ENCODE measurements at places on chromosomes 7 and 10.

- no peak for DNase-seq
Measured at GRCh38 chr10:23604613-23605012, 165.7 kb downstream of the OTUD1 start.

DNA sequence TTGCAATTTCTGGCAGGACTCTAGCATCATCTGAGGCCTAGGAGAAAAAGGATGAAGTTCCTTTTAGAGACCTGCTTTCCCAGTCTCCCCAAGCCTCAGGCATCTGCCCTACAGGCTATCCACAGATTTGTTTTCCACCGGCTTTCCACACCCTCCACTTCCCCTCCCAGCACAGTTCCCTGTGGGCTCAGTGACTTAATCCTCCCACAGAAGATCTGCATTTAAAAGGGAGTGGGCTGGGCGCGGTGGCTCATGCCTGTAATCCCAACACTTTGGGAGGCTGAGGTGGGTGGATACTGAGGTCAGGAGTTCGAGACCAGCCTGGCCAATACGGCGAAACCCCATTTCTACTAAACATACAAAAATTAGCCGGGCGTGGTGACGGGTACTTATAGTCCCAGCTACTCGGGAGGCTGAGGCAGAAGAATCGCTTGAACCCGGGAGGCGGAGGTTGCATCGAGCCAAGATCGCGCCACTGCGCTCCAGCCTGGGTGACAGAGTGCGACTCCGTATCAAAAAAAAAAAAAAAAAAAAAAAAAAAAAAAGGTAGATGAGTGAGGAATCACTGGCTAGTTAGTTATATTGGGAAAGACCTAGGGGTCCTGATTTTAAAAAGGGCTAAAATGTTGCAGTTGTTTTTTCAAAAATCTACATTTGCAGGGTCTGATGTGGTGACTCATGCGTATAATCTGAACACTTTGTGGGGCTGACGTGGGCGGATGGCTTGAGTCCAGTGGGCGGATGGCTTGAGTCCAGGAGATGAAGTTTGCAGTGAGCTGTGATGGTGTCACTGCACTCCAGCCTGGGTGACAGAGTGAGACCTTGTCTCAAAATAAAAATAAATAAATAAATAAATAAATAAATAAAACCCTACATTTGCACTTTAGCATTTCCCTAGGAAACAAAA is 119.5 kb downstream of the BAMBI start:
- no peak for DNase-seq

- no peak for DNase-seq
Measured at GRCh38 chr10:116184512-116184794, 88.6 kb downstream of the GFRA1 start.

GRCh38 chr7:20839987-20840386 is 53.3 kb upstream of the SP8 start:
- no peak for DNase-seq

GRCh38 chr10:46077141-46077554 is 31.1 kb upstream of the MSMB start:
- DNase-seq, result no peak

GRCh38 chr7:150876817-150877526 is 24.7 kb downstream of the AOC1 start:
- DNase-seq, result peak; percentile 7

- no peak for DNase-seq
Measured at GRCh38 chr7:37796138-37796775, 52.1 kb upstream of the NME8 start.

DNA sequence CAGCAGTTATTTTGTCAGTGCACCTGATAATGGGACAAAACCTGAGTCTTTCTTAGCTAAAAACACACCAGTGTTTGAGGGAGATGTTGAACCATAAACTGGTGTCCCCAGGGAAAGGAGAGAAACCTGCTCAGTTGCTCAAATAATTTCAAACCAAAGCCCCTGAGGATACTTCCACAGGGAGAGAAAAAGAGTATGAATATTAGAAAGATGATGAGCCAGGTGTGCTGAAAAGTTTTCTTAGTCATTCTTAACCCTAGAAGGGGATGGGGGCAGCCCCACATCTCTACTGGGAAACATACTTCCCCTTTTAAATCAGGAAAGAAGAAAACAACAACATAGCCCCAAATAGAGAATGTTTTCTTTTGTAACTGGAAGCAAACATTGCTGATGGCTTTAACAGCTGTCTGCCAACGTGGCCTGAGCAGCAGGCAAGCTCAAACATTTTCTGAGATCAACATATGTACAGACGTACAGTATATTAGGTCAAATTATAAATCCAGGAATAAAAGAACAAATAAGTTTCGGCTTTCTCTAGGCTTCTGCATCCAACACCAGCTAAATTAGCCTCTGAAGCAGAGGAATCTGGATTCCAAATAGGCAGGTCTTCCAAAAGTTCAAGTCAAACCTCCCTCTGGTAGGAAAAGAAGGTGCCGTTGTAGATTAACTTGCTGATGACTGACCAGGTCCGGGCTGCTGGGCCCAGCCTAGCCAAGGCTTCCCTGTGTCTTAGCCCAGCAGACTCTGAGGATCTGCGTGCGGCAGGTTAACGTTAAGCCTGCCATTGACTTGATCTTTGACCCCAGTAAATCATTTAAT is 30.5 kb upstream of the FBXW4 start:
- DNase-seq, result no peak

GRCh38 chr10:127198307-127198706 is 1.9 kb upstream of the INSYN2A start:
- DNase-seq, result no peak

GRCh38 chr10:131563411-131563810 is 251.9 kb upstream of the TCERG1L start:
- no peak for DNase-seq

All from AG09319 (cell line).